ENCODE measurements at places on chromosomes 6 and 20.

DNA sequence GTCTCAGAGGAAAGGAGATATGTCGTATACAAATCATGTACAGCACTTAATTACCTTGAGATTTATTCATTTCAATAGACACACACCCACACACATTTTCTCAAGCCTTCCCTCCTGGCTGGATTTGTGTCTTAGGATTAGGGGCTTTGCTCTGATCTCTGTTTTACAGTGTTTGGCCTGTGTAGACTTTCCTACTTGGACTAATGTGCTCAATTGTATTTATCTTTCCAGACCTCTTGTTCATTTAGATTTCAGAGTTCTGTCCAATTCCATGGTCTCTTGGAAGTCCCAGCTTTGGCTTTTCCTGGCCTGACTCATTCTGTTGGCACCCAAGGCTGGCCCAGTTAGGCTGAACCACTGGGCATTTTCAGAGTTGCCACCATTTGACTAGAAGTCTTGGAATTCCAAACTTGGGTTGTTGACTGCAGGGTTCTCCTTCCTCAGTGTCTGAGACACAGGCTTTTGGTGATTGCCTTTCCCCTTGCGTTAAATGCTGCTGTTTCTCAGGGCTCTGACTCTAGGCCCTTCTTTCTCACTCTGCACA, 8.9 kb upstream of the RFPL4B start:
- no peak for DNase-seq

GRCh38 chr6:148739822-148740128, 7.1 kb upstream of the UST start:
- no peak for DNase-seq

GRCh38 chr20:50368813-50369224, 141.4 kb upstream of the PTPN1 start:
- DNase-seq, result no peak

DNA sequence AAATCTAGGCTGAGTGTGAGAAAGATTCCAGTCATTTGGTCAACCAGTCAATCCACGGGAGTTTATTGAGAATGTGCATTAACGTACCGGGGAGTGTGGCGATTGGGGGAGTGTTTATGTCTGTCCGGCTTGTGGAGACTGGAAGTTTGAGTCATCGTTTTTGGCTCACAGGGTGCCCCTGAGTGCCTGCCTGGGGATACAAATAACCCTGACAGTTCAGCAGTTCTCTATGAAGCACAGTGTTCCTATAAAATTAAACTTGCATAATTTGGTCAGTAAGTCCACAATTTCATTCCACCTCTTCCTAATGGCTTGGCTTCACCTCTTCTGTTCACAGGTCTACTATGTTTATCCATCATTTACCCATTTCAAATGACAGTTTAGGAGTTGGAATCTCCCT, 72.6 kb upstream of the PLEKHG1 start:
- DNase-seq, result no peak

- DNase-seq, result no peak
Observed at GRCh38 chr20:36273414-36274180, 32.5 kb upstream of the DLGAP4 start.

- no peak for DNase-seq
Observed at GRCh38 chr6:26355366-26355765, 9.6 kb upstream of the BTN3A2 start.

GRCh38 chr6:125733516-125734300, 15.7 kb upstream of the HEY2 start:
- no peak for DNase-seq

DNA sequence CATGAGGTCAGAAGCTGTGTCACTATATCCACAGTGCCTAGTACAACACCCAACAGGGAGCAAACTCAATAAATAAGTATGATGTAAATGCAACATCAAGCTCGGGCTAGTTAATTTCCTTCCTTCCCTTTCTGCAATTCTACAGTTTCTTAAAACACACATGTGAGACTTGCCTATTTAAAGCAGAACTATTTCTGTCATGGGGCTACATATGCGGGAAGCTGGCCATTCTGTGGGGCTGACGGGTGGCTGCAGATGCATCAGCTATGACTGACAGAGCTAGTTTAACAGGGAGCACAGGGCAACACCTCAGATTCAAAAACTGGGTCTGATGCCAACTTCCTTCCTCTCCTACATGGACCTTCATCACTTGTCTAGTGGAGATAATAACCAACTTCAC, 118.1 kb upstream of the ENPP5 start:
- no peak for DNase-seq

- DNase-seq, result no peak
Observed at GRCh38 chr6:55082021-55082420, 92.3 kb upstream of the HCRTR2 start.

- DNase-seq, result peak; percentile 53
Observed at GRCh38 chr20:60108397-60108796, 150.2 kb downstream of the CDH26 start.

- no peak for DNase-seq
Observed at GRCh38 chr6:106659859-106660258, 30.5 kb downstream of the QRSL1 start.

DNA sequence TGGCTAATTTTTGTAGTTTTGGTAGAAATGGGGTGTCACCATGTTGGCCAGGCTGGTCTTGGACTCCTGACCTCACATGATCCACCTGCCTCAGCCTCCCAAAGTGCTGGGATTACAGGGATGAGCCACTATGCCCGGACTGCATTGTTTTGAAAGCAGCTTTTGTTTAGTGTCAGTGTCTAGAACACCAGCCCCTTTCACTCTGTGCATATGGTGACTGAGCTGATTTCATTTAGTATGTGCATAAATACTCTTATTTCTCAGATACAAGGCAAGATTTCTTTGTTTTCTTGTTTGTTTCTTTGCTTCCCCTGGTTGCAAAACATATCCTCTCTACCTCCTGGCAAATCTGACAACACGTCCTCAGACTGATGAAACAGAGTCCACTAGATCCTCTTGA, 152.8 kb upstream of the CHD6 start:
- DNase-seq, result no peak

- DNase-seq, result no peak
Observed at GRCh38 chr6:157980288-157981131, 1.2 kb upstream of the SYNJ2 start.

- DNase-seq, result no peak
Observed at GRCh38 chr20:62413896-62414481, 6.9 kb upstream of the CABLES2 start.

- no peak for DNase-seq
Observed at GRCh38 chr6:35586542-35586941, 73.8 kb upstream of the TULP1 start.

DNA sequence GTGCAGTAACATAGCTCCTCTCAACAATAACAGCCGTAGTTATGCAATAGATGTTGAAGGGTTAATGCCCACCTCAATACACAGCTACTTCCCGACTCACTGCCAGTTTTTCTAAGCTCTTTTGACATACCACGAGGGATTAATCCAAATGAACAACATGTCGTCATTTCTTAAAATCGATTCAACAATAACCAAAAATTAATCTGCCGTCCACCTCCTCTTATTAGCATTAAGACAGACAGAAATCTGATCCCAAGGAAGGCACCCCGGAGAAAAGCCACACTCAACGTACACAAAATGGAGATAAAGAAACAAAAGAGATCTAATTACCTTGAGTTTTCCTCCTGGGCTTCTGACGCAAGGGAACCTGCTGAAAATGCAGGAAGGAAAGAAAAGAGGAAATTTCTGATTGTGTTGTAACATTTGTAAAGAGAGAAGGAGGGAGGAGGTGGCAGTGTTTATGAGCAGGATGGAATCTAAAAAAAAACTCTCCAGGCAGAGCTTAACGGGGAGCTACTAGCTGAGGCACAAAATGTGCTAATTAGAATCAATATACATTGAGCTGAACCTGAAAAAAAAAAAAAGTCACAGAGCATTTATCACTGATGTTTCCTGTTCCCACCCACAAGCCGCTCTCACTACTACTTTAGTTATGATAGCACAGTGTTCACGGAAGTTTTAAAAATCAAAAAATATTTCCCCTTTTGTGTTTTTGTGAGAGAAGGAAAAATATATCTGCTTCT, 109.3 kb downstream of the IPCEF1 start:
- DNase-seq, result no peak

- no peak for DNase-seq
Observed at GRCh38 chr6:109008054-109008453, 86.6 kb downstream of the SESN1 start.

DNA sequence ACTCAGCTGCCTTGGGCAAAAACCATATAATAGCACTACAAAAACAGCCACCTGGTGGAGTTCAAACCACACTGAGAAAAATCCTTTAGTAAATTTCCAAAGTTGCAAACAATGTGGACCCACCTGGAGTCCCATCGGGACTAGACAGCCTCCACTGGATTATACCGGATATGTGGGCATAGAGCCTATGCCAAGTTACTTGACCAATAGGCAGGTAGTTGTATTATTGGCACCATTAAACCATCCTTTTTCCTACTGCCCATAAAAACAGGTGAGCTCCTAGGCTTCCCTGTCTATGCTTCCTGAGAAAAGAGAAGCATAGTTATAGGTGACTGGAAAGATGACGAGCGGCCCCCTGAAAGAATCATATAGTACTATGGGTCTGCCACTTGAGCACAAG, 51.7 kb upstream of the ADGRF4 start:
- no peak for DNase-seq

GRCh38 chr6:28721372-28721771, 195.7 kb downstream of the GPX5 start:
- DNase-seq, result no peak

DNA sequence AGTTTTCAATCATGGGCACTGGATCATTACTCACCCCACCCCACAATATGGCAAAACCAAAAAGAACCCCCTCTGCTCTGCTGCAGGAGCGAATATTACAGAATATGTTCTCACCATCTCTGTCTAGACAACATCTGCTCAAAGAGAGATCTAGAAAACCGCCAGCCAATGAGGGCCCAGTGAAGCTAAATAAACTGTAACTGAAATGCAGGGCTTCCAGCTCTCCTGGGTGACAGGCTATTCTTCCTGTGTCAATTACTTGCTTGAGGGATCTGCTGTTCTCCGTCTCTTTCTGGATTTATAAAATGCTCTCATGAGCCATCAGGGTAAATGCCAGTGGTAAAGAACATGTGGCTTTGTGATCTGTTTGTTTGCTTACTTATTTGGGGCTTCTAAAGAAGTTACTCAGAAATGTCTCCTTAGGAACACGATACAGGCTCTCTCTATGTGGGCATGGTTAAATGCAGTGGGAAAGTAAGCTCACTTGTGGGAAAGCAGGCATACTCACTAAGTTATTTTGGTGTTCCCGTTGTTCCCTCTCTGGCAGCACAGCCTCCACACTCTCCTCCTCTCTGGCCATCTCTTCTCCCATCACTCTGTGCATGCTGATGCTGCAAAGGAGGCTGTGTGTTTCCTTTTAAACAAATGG, 44.8 kb downstream of the TTI1 start:
- no peak for DNase-seq

- no peak for DNase-seq
Observed at GRCh38 chr20:55684578-55684977, 320.7 kb downstream of the CBLN4 start.

DNA sequence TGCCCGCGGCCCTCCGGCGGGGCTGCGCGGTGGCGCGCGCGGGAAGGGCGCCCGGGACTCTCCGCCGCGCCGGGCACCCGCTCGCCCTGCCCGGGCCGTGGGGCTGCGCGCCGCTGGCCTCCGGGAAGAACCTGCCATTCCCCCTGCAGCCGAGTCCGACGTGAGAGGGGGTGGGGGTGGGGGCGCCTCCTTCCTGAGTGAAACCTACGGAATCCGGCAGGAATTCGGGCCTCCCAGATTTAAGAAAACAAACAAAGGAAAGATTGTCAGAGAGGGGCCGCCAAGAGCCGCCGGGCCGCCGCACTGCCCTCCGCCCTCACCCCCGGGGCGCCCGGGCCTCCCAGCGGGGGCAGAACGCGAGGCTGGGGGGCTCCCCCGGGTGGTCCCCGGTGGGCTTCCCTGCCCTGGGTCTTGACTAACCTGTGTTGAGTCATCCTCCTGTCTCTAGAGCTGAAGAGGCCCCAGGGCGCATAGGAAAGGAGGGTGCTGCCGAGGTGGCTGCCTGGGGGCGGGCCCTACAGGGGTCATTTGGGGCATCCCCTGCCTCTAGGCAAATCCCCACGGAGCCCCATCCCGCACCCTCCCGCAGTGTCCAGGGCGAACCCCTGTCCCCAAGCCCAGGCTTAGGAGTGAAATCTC, 42.2 kb upstream of the FOXP4 start:
- DNase-seq, result no peak

GRCh38 chr20:34083781-34084180, 28.3 kb downstream of the EIF2S2 start:
- DNase-seq, result no peak

DNA sequence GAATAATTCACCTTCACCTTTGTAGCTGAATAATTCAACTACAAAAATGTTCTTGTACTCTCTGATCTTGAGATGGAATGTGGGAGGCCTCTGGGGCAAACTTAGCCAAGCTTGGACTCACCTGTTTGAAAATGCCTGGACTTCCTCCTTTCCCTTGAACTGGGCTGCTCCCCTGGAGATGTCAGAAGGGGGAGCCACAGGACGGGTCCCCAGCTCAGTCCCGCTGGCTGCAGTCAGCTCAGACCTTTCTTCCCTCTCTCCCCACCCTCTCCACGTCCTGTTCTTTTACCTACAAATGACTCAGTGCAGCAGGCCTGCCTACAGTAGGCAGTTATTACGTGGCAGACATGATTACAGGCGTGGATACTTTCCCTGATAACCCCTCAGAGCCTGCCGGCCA, 131.5 kb upstream of the RALGAPA2 start:
- no peak for DNase-seq

DNA sequence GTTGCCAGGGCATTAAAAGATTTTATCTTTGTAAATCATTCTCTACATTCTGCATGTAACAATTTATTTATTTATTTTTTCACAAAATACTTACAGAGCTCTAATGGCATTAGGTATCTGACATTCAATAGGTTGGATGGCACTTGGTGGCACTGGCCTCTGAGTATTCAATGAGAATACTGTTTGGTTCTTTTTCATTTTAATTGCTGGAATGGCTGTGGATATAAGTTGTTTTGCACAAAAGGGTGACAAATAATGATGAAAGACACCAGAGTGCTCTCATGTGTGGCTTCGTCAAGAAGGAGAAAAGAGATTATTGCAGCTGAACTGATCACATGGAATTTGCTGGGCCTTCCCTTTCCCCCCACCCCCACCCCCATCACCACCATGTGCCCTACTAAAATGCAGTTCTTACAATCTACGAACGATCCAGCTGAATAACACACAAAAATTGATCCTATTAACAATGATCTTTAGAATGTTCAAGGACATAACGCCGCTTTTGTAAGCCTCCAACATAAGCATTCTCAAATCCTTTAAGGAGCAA, 195.2 kb upstream of the POU3F2 start:
- DNase-seq, result no peak

- DNase-seq, result no peak
Observed at GRCh38 chr6:123777563-123777962, 26.1 kb upstream of the NKAIN2 start.

GRCh38 chr6:139153855-139154254, 19.0 kb downstream of the HECA start:
- peak; percentile 59 for DNase-seq

GRCh38 chr6:108687921-108688320, 127.2 kb downstream of the FOXO3 start:
- DNase-seq, result no peak

DNA sequence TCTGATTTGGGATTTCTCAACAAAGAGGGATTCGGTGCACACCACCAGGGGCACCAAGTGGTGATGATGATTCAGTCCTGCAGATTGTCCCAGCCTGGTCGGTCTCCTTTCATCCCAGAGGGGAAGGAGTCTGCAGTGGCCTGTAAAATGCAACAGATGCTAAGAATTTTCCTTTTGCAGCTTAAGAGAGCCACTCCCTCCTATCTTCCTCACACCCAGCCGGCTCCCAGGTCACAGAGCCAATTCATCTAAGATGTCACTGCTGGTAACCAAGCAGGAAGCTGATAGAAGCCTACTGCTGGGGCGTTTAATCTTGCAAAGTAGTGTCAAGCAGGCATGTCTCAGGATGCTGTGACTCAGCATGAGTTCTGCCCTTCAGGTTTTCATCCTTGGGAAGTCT, 203.8 kb upstream of the LRFN2 start:
- no peak for DNase-seq

Measured in AG04449 (cell line).